ENCODE measurements at places on chromosomes 5 and 9.

- DNase-seq: peak; percentile 26
Observed at GRCh38 chr5:170183816-170184687, 48.7 kb upstream of the C5orf58 start.

DNA sequence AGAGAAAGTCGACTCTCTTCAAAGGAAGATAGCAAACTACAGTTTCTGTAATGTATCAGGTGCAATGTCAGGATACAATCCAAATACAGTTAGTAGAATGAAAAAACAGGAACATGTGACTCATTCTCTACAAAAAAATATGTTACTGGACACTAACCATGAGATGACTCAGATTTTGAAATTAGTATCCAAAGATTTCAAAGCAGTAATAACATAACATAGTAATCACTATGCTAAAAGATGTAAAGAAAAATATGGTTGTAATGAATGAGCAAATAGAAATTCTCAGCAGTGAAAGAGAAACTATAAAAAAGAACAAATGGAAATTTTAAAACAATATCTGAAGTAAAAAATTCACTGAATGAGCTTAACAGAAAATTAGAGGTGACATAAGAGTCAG is 42.3 kb downstream of the SHOC1 start:
- DNase-seq: peak; percentile 52

DNA sequence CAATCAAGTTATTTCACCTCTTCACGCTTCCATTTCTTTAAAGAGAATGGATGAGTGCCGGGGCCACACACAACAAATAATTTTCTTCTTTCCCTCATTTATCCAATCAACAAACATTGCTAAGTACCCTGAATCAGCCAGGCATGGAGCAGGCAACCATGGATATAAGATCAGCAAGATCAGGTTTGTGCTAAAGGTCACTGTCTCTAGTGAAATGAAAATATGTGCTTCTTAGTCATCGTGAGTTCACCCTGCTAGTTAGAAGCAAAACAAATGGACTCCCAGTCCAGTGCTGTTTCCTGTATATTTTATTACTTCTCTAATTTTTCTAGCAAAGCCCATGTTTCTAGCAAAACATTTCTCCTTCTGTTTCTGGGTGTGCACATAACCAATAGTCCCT is 629.2 kb downstream of the BNC2 start:
- no peak for DNase-seq

DNA sequence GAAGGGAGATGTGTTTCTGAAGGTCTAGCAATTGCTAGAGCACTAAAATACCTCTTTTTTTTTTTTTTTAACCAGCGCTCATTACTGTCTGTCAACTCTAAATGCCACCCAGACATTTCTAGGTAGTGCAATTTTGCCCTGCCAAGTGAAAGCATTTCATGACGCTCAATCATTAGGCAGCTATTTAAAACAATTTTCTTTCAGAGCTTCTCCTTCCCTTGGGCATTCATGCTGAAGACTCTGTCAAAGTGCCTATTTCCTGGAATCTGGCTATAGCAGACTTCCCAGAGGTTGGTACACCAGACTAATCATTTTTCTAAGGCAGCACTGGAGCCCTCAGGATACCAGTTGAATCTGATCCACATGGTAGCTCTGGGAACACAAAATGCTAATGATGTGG is 97.0 kb upstream of the ANKRD55 start:
- DNase-seq: no peak

- no peak for DNase-seq
Observed at GRCh38 chr5:158786390-158786789, 313.3 kb downstream of the EBF1 start.

Measured in LoVo (cell line).